ENCODE measurements at places on chromosomes 6 and 20.

DNA sequence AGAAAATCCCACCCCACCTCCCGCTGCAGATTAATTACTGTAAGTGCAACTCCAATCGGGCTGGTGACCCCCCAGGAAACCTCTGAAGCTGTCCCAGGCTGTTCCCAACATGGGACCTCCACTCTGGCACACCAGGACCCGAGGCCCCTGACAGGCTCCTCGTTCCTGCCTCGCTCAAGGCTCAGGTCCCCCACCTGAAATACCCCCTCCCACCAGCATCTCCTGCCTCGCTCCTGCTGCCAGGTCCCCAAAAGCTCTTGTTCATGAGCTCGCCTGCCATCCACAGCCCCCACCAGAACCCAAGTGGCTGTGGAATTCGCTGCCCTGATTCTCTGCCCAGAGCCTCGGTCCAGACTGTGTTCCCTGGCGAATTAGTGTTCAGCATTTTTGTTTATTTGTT lies 26.1 kb downstream of the NPEPL1 start:
- no peak for DNase-seq

DNA sequence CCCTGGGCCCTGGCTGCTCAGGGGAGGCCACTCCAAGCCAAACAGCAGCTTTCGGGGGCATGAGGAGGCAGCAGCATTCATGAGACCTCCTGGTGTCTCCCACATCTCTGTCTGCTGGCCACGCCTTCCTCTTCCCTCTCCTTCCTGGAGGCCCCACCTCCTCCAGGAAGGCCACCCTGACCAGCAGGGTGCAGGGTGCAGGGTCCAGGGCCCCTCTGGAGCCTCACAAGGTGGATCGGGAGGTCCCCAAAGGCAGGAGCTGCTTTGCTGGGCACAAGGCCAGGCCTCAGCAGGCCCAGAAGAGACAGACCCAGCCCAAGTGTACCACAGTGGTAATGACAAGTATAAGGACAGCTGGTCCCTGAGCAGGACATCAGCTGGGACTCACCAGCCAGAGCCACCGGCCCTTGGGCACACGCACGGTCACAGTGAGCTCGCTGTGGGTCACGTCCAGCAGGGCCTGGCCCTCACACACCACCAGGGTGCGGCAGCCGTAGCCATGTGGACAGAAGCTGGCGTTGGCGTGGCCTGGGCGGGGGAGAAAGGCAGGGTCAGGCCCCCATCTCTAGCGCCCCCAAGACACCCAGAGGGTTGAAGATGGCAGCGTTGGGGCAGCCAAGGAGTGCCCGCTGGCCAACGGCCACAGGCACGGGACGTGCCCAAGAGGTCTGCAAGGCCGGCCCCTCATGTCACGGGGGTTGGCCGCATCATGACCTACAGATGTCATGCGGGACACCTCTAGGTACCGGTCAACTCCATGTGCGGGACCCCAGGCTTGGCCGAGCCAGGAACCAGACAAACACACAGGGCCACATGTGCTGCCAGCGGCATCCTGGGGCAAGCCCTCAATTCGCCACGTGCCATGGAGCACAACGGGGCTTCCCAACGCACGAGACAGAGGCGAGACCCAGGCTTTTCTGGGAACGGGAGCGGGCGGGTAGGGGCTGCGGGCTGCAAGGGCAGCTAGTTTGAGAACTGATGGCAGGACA lies 26.9 kb downstream of the ADRM1 start:
- DNase-seq: no peak

DNA sequence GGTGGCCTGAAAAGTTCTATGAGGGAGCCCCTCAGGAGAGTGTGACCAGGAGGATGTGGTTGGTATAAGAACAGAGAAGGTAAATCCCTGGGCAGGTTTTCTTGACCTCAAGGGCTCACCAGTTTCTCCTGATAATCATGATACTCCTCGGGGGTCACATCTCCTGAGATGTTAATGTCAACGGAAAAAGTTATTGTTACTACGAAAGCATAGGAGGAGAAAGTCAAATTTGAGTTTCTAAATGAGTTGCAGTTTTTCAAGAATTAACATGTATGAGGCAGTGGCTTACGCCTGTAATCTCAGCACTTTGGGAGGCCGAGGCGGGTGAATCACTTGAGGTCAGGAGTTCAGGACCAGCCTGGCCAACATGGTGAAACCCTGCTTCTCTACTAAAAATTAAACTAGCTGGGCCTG lies 23.4 kb downstream of the MGME1 start:
- no peak for DNase-seq

GRCh38 chr20:20454850-20455627 lies 87.1 kb downstream of the INSM1 start:
- no peak for DNase-seq

GRCh38 chr6:15989397-15989796 lies 139.5 kb upstream of the MYLIP start:
- no peak for DNase-seq

DNA sequence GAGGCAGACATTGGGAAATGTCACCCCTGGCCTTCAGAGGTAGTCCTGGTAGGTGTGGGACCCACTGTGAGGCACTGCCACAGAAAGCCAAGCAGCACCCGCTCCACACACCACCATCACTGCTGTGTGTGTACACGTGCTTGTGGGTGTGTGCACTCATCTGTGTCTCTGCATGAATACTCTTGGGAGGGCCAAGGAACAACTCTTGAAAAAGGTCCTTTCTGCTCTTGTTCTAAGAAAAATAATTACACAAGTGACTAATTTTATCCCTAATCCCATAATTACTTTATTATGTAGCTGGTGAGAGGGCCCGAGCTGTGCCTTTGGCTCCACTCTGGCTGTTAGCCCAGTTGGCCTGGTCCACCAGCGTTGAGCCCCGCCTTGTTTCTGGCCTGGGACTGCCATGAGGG lies 21.7 kb upstream of the EPB41L1 start:
- DNase-seq: no peak

GRCh38 chr20:18272451-18272850 lies 15.9 kb upstream of the ZNF133 start:
- no peak for DNase-seq

GRCh38 chr20:1164871-1165270 lies 19.9 kb downstream of the TMEM74B start:
- DNase-seq: no peak

GRCh38 chr6:11296449-11297375 lies 64.2 kb upstream of the NEDD9 start:
- DNase-seq: no peak

GRCh38 chr20:10898552-10898951 lies 224.8 kb upstream of the JAG1 start:
- DNase-seq: no peak

- DNase-seq: no peak
Measured at GRCh38 chr6:125711013-125711675, 38.3 kb upstream of the HEY2 start.

Data from GDM1 (cell line).